ENCODE measurements at places on chromosomes 3 and 15. TPM values are rescaled to one million over a fixed set of nuclear protein-coding genes. Genes with fewer than 3 reads are reported as not detected.

- H3K27me3 ChIP-seq: no peaks in the 10 kb centered on the region
- no peak for DNase-seq
- peaks cover 14% of the 10 kb centered on the region for H3K36me3 ChIP-seq
Measured at GRCh38 chr3:39133822-39134221, 19.6 kb downstream of the CSRNP1 start.

- no peak overlapping the region for H3K27ac ChIP-seq
- H3K4me3 ChIP-seq: no peak overlapping the region
- H3K27me3 ChIP-seq: no peaks in the 10 kb centered on the region
- H3K36me3 ChIP-seq: no peaks in the 10 kb centered on the region
Measured at GRCh38 chr3:11016727-11017126, 24.2 kb downstream of the SLC6A1 start.

DNA sequence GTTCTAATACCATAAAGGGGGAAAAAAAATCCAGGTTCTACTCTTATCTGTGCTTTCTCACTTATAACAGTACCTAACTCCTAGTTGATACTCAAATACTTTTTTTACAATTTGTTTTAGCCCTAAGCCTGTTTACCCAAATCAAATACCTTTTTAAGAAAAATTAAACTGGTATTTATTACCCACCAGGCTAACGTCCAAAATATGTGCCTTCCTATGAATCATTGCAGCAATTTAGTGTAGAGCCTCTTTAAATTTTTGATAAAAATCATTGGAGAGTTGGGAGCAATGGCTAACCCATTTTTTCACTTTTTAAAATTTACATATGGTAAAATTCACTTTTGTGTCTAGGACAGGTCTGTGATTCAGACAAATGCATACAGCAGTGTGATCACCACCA lies 27.9 kb downstream of the FILIP1L start:
- no peak overlapping the region for H3K27ac ChIP-seq
- peaks cover 1% of the 10 kb centered on the region for H3K27me3 ChIP-seq
- DNase-seq: no peak
- H3K4me3 ChIP-seq: no peak overlapping the region

DNA sequence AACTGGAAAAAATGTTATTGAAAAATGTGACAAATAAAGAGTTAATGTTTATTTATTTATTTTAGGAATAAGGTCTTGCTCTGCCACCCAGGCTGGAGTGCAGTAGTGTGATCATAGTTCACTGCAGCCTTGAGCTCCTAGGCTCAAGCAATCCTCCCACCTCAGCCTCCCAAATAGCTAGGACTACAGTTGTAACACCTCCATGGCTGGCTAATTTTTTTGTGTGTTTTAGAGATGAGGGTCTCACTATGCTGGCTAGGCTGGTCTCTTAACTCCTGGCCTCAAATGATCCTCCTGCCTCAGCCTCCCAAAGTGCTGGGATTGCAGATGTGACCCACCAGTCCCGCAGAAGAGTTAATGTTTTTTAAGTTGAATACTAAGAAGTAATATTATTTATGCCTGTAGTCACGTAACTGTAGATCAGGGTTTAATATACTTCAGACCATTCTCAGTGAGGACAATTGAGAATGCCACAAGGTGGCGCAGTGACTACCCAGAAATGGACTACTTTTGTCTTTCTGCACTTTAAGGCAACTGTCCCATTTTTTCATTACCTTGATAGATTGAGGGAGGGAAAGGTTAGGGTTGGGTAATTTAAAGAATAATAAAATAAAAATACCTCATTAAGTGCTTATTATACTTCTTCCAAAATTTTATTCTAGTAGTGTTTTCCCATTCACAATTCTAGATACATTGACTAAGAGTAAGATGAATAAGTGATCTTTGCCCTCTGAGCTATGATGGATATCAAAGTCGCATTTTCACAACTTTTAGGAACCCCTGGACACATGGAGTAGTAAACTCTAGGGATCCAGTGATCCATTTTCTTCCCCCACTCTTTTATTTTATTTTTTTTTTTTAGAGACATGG lies 6.0 kb downstream of the MUC13 start:
- no peaks in the 10 kb centered on the region for H3K36me3 ChIP-seq
- peaks cover 4% of the 10 kb centered on the region for H3K4me1 ChIP-seq
- H3K4me3 ChIP-seq: no peak overlapping the region
- peak; percentile 35 for DNase-seq
- H3K27me3 ChIP-seq: peaks cover 58% of the 10 kb centered on the region

DNA sequence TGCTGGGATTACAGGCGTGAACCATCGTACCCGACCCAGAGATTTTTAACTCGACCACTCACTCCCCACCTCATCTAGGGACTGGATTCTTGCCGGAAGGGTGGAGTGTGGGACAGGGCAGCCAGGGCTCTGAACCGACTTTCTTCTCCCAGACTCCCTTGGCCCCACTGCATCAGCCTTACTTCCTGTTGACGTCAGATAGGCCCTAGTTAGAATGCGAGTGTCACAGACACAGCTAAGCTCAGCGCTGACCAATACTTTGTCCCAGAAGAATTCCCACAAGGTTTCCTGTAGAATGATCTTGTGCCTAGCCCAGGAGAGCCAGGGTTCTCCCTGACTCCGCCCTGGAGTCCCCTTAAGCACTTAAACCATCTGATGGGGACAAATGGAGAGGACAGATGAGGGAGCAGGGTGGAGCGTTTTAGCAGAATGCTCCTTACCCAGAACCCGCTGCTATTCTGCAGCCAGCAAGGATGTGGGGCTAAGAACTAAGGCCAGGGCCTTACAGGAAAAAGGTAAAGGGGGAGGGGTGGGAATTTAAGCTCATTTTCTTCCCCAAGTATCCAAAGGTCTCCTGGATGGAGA lies 5.8 kb upstream of the TUSC2 start:
- H3K36me3 ChIP-seq: peaks cover 80% of the 10 kb centered on the region
- H3K27ac ChIP-seq: peak overlapping the region; percentile 86
- peaks cover 27% of the 10 kb centered on the region for H3K4me1 ChIP-seq
- peak overlapping the region; percentile 56 for H3K4me3 ChIP-seq

- no peak overlapping the region for H3K4me3 ChIP-seq
- H3K27ac ChIP-seq: no peak overlapping the region
- H3K27me3 ChIP-seq: no peaks in the 10 kb centered on the region
Measured at GRCh38 chr3:108181172-108181571, 41.1 kb downstream of the IFT57 start.

- H3K36me3 ChIP-seq: peaks cover 47% of the 10 kb centered on the region
- H3K27ac ChIP-seq: no peak overlapping the region
- no peaks in the 10 kb centered on the region for H3K27me3 ChIP-seq
- DNase-seq: no peak
Measured at GRCh38 chr3:183069086-183069485, 30.2 kb downstream of the MCCC1 start.

DNA sequence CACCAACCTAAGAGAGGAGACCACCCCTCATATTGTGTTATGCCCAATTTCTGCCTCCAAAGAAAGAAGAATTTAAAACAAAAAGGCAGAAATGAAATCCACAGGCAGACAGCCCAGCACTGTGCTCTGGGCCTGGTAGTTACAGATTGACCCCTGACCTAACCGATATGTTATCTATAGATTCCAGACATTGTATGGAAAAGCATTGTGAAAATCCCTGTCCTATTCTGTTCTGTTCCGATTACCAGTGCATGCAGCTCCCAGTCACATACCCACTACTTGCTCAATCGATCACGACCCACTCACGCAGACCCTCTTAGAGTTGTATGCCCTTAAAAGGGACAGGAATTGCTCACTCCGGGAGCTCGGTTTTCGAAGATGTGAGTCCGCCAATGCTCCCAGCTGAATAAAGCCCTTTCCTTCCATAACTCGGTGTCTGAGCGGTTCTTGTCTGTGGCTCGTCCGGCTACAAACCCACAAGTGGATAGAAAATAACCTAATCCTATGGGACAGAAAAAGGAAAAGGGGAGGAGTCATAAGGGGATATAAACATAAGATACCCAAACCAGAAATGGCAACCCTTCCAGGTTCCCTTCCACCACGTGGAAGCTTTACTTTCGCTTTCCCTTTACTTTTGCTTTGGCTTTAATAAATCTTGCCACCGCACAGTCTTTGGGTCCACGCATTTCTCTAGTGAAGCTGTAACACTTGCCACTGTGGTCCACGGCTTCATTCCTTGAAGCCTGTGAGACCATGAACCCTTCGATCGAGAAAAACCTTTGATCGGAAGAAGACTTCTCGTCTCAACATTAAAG lies 1.7 kb upstream of the CFAP91 start:
- peaks cover 19% of the 10 kb centered on the region for H3K27me3 ChIP-seq
- no peak for DNase-seq
- H3K36me3 ChIP-seq: peaks cover 6% of the 10 kb centered on the region
- peak overlapping the region; percentile 28 for H3K4me3 ChIP-seq
- H3K4me1 ChIP-seq: peaks cover 29% of the 10 kb centered on the region

GRCh38 chr3:32880225-32880624 lies 62.4 kb downstream of the TRIM71 start:
- peaks cover 20% of the 10 kb centered on the region for H3K4me1 ChIP-seq
- H3K36me3 ChIP-seq: no peaks in the 10 kb centered on the region
- DNase-seq: no peak
- peaks cover 50% of the 10 kb centered on the region for H3K27me3 ChIP-seq
- H3K4me3 ChIP-seq: no peak overlapping the region
- no peak overlapping the region for H3K27ac ChIP-seq

- H3K36me3 ChIP-seq: no peaks in the 10 kb centered on the region
- no peaks in the 10 kb centered on the region for H3K4me1 ChIP-seq
- H3K27ac ChIP-seq: no peak overlapping the region
- DNase-seq: no peak
- no peak overlapping the region for H3K4me3 ChIP-seq
- no peaks in the 10 kb centered on the region for H3K27me3 ChIP-seq
Measured at GRCh38 chr3:193335031-193335430, 43.5 kb downstream of the ATP13A5 start.

- H3K4me1 ChIP-seq: no peaks in the 10 kb centered on the region
- H3K27me3 ChIP-seq: no peaks in the 10 kb centered on the region
- H3K36me3 ChIP-seq: no peaks in the 10 kb centered on the region
Measured at GRCh38 chr15:83714939-83715628, 61.2 kb downstream of the ADAMTSL3 start.

DNA sequence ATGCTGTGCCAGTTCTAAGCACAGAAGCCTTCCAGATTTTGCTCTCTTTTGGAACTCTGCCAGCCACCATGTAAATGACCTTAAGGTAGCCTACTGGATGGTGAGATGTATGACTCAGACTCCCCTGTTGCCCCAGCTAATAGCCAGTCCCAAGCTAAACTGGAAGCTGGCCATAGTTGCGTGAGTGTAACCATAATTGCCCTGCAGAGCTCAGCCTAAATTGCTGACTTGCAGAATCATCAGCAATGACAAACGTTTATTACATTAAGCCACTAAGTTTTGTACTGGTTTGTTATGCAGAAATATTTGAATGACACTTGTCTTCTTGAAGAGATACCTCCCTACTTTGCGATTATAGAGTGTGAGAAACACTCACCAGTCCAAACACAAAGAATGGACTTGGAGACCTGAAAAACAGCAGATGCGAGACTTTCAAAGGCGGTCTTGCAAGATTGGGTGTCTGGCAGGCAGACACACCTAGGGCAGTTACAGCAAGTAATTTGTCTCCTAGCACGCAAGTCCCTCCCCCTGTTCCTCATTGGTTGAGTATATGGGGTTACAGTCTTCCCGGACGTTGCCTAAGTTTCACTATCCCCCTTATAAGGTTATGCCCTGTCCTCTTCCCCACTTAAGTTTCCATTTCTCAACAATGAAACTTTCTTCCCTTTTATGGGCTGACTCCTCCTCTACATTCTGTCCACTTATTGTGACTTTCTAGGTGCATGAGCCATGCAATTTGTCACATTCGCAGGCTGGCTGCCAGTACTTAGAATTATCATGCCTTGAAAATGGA lies 83.6 kb upstream of the XCR1 start:
- H3K27me3 ChIP-seq: peaks cover 41% of the 10 kb centered on the region
- H3K27ac ChIP-seq: no peak overlapping the region
- H3K4me1 ChIP-seq: peaks cover 31% of the 10 kb centered on the region
- peaks cover 4% of the 10 kb centered on the region for H3K36me3 ChIP-seq
- no peak for DNase-seq

- no peak overlapping the region for H3K4me3 ChIP-seq
- peaks cover 8% of the 10 kb centered on the region for H3K27me3 ChIP-seq
- H3K27ac ChIP-seq: no peak overlapping the region
- no peak for DNase-seq
Measured at GRCh38 chr3:63354160-63354559, 76.1 kb downstream of the SYNPR start.

GRCh38 chr3:143731776-143732175 lies 116.5 kb downstream of the SLC9A9 start:
- no peaks in the 10 kb centered on the region for H3K4me1 ChIP-seq
- DNase-seq: no peak
- H3K36me3 ChIP-seq: no peaks in the 10 kb centered on the region
- no peak overlapping the region for H3K4me3 ChIP-seq
- H3K27ac ChIP-seq: no peak overlapping the region
- H3K27me3 ChIP-seq: no peaks in the 10 kb centered on the region

DNA sequence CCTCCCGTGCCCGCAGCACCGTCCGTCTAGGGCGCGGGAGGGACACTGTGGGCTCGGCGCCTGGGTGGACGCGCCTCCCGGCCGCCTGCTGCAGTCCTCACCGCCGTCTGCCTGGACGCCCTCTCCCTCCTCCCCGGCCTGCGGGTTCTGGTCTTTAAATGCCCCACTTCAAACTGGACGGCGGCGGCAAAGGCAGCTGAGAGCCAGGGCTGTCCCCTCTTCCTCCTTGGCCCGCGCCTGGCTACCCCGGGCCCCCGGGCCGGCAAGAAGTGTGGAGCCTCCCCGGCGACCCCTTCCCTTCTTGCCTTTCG lies 426 bp downstream of the CBLB start:
- H3K27ac ChIP-seq: peak overlapping the region; percentile 93
- peaks cover 45% of the 10 kb centered on the region for H3K36me3 ChIP-seq
- peak overlapping the region; percentile 89 for H3K4me3 ChIP-seq
- peak; percentile 18 for DNase-seq

DNA sequence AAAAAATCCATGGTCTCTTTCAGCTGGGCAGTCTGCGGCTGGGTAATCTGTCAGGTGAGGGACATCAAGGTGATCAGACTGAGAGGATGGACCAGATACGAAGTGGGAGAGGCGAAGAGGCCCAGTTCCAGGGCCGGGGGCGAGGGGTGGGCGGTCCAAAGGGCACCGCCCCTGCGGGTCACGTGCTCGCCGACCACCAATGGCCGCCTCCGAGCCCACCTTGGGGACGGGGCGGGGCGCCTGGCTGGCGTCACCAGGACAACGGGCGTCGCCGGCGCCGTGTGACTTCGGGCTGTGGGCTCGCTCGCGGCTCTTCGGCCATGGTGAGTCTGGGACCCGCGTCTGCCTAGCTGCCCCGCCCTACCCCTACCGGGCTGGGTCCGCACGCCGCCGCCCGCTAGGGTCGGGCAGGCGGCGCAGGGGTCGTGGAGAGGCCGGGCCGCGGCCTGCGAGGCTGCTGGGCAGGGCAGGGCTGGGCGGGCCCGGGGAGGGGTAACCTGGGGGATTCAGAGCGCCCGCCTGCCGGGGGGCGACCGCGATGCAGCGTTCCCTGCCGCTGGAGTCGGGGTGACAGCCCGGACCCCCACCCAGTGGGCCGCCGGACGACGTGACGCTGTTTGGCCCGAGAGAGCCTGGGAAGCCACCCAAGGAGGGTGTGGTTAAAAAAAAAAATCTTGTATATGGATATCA lies at the start of gene FBXL2:
TSS of gene FBXL2 (plus strand) at position 250 of the 690 bp plus-strand sequence. CDS start at position 321, 71 bp downstream.
- no peaks in the 10 kb centered on the region for H3K36me3 ChIP-seq
- H3K27ac ChIP-seq: no peak within 1 kb of the TSS
- peak within 1 kb of the TSS; percentile 58 for H3K4me3 ChIP-seq
- H3K4me1 ChIP-seq: peaks cover 2% of the 10 kb centered on the region
- H3K27me3 ChIP-seq: peaks cover 29% of the 10 kb centered on the region

The CNTN6 gene
- total RNA-seq: not detected

The DZIP3 gene
- total RNA-seq: 4.9 TPM

The GOLGA6L10 gene
- 0.71 TPM for total RNA-seq

The MOBP gene
- 0.14 TPM for total RNA-seq

The CPLX3 gene
- total RNA-seq: 0.16 TPM

The AADACL2 gene
- total RNA-seq: not detected

The PRR23A gene
- not detected for total RNA-seq

The SLC28A1 gene
- not detected for total RNA-seq

The EBLN2 gene
- total RNA-seq: 8.6 TPM

The CCDC54 gene
- total RNA-seq: not detected

The MLF1 gene
- 3.4 TPM for total RNA-seq

The GOLGA8G gene
- not detected for total RNA-seq

Measured in activated T-helper 2 cell treated with anti-CD3 and anti-CD28 coated beads, Interferon-gamma antibody, Interleukin-2, Interleukin-4, amounts not matched to agents 10 μg/mL and 5 μg/mL and 100 μg/mL, durations not matched to agents 14 hours and 24 hours and 36 hours (primary cell).